ENCODE measurements at places on chromosomes 2 and 18. TPM values are rescaled to one million over a fixed set of nuclear protein-coding genes. Genes with fewer than 3 reads are reported as not detected.

DNA sequence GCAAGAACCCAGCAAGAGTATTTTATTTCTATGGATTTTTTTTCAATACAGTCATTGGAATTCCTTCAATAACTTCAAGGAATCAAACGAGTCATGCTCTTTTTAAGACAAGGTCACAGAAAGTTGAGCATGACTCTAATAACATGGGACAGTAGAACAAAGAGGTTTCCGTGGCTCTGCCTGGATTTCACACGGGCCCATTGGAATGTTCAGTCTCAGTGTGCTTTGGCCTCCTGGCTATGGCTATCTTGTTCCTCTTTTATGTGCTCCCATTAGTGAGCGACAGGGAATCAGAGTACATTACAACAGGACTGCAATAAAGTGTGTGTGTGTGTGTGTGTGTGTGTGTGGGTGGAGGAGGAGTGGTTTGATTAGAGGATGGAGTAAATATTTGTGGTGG, 312.4 kb downstream of the DCC start:
- no peak overlapping the region for H3K4me3 ChIP-seq
- peaks cover 4% of the 10 kb centered on the region for H3K4me1 ChIP-seq
- no peak for DNase-seq
- H3K36me3 ChIP-seq: no peaks in the 10 kb centered on the region
- no peaks in the 10 kb centered on the region for H3K27me3 ChIP-seq

- DNase-seq: no peak
- H3K27me3 ChIP-seq: peaks cover 6% of the 10 kb centered on the region
- H3K4me3 ChIP-seq: no peak overlapping the region
- no peak overlapping the region for H3K27ac ChIP-seq
Measured at GRCh38 chr2:842151-842803, 108.4 kb upstream of the SNTG2 start.

The IL1R2 gene
- not detected for polyA plus RNA-seq

The PRSS56 gene
- polyA plus RNA-seq: not detected
